ENCODE measurements at places on chromosomes 2 and 18. TPM values are rescaled to one million over a fixed set of nuclear protein-coding genes. Genes with fewer than 3 reads are reported as not detected.

Gene TANC1
- 0.47 TPM for total RNA-seq

Gene COL3A1
- total RNA-seq, result not detected

Gene KLHL14
- not detected for total RNA-seq

Gene PNKD
- total RNA-seq, result 9.2 TPM

Gene NGEF
- not detected for total RNA-seq

Gene CCDC74A
- 0.50 TPM for total RNA-seq

DNA sequence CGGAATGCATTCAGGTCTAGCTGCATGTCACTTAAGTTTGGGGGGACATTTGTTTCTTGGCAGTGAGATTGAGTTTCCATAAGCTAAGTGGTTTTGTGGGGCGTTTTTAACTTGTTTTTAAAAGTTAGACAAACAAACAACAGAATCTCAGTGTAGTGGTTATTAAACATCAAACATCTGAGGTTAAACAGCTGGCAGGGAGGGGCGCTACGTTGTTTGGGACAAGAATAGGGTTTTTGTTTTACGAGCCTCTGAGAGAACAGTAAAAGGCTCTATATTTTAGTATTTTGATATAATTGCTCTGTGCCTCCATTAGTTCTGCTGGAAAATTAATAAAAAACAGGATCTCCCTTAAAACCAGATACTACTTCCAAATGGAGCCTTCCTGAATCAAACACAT is 41.6 kb upstream of the TMEM177 start:
- no peak for DNase-seq

- no peak for DNase-seq
Observed at GRCh38 chr18:3832025-3832638, 382.2 kb downstream of the TGIF1 start.

- DNase-seq, result no peak
Observed at GRCh38 chr18:74472312-74472711, 15.2 kb upstream of the DIPK1C start.

DNA sequence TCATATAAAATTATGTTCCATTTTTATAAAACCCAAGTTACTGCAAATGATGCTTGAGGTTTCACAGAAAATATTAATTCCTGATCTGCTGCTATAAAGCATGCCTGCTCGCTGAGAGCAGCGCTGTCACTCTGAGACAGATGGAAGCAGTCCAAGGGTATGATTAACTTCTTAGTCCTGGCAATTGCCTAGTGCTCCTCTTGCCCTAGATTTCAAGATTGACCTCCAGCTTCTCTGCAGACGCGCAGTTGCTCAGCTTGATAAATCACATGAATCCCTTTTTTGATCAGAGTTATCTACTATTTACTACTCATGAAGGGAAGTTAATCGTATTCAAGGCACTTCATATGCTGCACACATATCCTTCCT is 154.6 kb upstream of the REV1 start:
- DNase-seq, result no peak

GRCh38 chr2:24400207-24400907 is 40.0 kb upstream of the ITSN2 start:
- DNase-seq, result no peak

- no peak for DNase-seq
Observed at GRCh38 chr2:96524482-96525210, 11.9 kb upstream of the ARID5A start.

- DNase-seq, result no peak
Observed at GRCh38 chr2:176494949-176495353, 225.7 kb downstream of the MTX2 start.

- no peak for DNase-seq
Observed at GRCh38 chr2:127700527-127701192, 637 bp upstream of the SFT2D3 start.

- DNase-seq, result peak; percentile 35
Observed at GRCh38 chr2:138829326-138829919, 49.2 kb upstream of the NXPH2 start.

DNA sequence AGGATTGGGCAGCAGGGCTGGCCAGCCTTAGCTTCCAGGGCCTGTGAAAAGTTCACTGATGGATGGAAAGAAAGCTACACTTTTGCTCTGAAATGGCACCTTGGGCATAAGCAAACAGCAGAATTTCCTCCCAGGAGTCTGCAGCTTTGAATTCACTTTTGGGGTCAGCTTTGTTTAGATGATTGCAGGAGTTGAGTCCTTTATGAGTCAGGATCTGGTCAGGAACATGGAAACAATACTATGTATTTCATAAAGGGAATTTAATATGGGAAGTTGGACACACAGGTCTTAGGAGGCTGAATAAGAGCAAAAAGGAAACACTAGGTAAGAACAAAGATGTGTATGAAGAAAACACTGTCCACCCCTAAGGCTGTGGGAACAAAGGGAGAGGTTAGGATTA is 345.3 kb downstream of the TSN start:
- DNase-seq, result no peak

GRCh38 chr2:99153921-99154604 is 679 bp downstream of the TSGA10 start:
- DNase-seq, result peak; percentile 24

DNA sequence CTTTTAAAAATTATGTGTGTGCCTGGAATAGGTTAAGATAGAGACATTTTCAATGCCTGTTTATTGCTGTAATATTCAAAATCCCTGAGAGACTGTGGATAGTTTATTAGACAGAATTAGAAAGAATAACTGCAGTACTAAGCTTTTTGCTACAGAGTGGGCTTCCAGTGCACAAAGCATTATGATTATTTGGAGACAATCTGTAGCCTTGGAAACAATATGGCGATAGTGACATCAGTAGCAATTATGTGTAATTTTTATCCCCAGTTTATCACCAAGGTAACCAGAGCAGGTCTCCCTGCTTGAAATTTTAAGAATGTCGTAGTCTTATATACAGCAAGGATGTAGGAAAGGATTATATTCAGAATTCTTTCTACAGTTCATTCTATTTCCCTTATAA is 100.0 kb downstream of the MYO3B start:
- DNase-seq, result no peak

GRCh38 chr18:69000366-69000765 is 202.5 kb downstream of the CCDC102B start:
- DNase-seq, result no peak

DNA sequence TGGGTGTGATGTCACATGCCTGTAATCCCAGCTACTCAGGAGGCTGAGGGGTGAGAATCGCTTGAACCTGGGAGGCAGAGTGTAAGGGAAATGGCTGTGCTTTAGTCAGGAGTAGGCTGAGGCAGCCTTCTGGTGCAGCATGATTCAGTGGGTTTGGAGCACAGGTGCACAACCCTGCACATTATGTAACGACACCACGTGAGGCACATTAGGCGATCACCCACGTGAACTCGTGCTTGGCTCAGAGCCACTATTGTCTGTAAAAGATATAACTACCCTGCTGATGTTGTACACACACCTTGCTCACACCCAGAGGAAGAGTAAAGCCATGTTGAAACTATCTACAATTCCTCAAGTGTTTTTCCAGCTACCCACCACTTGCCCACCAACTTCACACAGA is 54.8 kb upstream of the ZC3H15 start:
- no peak for DNase-seq

Data from CD4-positive, alpha-beta T cell (primary cell).